ENCODE measurements at places on chromosomes 7 and 10.

DNA sequence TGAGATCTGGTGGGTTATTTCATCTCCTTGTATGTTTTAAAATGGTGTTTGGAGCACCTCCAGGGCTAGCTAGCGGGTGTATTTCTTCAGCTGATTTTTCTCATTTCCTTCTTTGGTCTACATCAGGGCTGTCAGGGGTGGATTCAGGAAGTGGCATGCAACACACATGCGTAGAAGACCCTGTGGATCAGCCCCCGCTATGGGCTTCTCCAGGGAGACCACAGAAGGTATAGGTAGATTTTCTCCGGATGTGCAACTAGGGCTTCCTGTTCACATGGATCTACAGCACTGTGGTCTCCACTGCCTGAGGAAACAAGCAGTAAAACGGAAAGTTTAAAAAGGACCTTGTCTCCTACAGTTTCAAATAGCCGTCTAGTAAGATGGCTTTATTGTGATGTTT, 10.4 kb downstream of the NUB1 start:
- no peak for DNase-seq

GRCh38 chr10:3277566-3277965, 105.0 kb upstream of the PITRM1 start:
- no peak for DNase-seq

DNA sequence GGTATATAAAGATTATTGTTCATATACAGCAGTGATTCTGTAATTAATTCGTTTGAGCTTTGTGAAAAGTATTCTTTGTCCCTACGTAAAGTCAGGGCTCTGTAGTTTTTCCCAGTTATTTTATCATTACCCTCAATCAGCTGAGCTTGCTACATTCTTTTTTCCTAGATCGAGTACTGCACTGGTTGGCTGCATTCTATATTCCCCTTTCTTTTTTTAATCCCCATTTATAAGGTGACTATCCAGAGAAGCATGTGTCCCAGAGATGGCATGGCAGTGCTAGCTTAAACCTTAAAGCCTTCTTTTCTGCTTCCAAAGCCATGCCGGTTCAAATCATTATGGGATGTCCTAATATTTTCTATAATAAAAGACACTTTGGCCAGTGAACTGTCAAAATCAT, 230.1 kb upstream of the CELF2 start:
- no peak for DNase-seq

- no peak for DNase-seq
Measured at GRCh38 chr7:133330085-133330484, 77.2 kb downstream of the EXOC4 start.

- no peak for DNase-seq
Measured at GRCh38 chr7:73963252-73963822, 64.6 kb upstream of the ELN start.

GRCh38 chr10:131854579-131855335, 46.1 kb upstream of the PPP2R2D start:
- DNase-seq = no peak

DNA sequence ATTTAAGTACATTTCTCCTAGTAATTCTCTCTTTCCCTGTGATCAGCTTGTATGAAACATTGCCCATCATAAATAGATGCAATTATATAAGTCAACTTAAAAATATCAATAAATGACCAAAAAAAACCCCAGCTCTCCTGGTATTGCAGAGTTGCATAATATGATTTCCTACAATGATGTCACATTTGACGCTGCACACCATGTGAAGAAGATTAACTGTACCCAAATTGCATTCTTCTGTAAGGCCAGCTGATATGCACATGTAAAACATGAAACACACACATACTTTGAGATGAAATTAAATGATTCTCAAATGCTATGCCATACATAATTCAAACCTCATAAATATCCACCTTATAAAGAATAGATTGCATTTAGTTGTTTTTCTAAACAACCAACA, 115.5 kb downstream of the AGMO start:
- DNase-seq = peak; percentile 27

- DNase-seq = no peak
Measured at GRCh38 chr10:110042181-110042580, 34.4 kb downstream of the ADD3 start.

GRCh38 chr7:117017017-117017451, 63.7 kb downstream of the ST7 start:
- DNase-seq = no peak

DNA sequence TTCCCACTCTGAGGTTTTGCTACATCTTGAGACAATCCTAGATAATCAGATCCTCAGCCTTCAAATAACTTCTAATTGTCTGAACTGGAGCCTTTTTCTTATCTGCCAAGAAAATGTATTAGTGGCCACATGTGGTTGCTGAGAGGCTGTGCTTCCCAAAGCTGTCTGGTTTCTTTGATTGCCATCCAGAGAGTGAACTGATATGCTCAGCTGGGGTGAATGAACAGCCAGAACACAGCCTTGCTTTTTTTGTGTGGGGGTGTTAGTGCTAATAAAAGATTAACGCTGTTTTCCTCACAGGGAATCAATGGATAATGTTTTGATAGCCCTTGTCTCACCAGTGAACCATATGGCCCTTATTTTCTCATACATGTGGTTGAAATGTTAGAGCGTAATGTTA, 66.9 kb downstream of the BBS9 start:
- DNase-seq = peak; percentile 19

- DNase-seq = no peak
Measured at GRCh38 chr10:93413252-93413689, 68.9 kb downstream of the MYOF start.

DNA sequence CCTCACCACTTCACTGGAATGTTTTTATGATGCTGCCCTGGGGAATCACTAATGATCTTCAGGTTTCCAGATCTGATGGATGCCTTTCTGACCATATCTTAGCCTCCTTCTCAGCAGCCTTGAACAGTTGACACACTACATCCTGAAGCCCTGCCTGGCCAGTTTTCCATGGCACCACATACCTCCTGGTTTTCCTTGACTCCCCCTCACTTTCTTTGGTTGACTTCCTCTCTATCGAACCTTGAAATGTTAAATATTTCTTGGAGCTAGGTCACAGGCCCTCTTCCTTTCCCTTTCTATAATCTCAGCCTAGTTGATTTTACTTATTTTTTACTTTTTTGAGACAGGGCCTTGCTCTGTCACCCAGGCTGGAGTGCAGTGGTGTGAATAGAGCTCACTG, 108.8 kb upstream of the CDK1 start:
- no peak for DNase-seq

DNA sequence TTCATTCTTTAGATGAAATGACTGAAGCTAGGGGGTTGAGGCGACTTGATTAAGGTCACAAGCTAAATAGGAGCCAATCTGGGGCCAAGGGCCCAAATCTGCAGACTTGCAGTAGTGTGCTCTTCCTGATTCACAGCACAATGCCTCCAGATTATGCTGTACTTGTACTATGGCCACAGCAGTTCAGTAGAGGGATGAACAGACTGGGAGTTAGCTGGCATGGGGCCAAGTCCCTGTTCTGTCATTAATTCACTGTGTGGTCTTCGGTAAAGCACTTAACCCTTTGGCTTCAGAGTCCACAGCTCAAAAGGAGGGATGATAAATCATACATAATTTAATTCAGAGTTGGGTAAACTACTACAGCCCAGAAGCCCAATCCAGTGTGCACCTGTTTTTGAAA, 196.8 kb downstream of the XPNPEP1 start:
- DNase-seq = peak; percentile 17

- DNase-seq = no peak
Measured at GRCh38 chr7:96968981-96969380, 36.4 kb upstream of the DLX6 start.

- no peak for DNase-seq
Measured at GRCh38 chr10:91519899-91520514, 109.9 kb downstream of the HECTD2 start.

GRCh38 chr10:13445656-13446400, 83.0 kb downstream of the BEND7 start:
- no peak for DNase-seq

GRCh38 chr10:103759100-103759781, 96.1 kb downstream of the SH3PXD2A start:
- no peak for DNase-seq

DNA sequence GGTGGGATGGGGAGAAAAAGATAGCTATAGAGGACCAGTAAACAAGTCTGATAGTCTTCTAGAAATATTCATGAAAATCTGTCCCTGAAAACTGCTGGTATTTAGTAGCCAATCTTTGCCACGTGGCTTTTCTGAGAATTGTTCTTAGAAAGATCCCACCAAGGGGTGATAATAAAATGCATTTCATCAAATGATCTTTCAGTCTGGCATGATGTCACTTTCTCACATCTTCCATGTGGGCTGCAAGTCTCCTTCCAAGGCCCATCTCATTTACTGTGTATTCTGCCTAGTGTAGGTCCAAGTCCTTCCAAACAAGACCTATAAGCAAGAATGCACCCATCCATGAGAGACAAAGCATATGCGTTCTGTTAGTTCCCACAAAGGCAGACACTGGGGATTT, 226.0 kb downstream of the CHCHD3 start:
- DNase-seq = no peak

GRCh38 chr7:29900745-29901144, 88.9 kb downstream of the SCRN1 start:
- DNase-seq = no peak

DNA sequence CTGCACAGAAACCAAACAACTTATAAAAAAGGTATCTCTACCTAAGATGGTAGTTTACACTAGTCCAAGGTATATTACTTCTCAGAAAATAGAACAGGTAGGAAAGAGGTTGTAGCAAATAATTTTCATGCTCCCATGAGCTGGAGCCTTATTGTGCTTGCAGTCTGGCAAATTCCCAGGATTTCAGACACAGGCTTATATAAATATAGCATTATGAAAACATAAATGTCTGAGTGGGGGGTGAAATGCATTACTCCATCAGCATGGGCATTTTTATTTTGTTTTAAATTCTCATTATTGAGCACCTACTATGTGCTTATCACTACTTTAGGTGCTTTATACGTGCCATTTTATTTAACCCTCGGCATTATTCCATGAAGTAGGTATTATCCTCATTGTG, 83.0 kb upstream of the PHYHIPL start:
- DNase-seq = no peak

DNA sequence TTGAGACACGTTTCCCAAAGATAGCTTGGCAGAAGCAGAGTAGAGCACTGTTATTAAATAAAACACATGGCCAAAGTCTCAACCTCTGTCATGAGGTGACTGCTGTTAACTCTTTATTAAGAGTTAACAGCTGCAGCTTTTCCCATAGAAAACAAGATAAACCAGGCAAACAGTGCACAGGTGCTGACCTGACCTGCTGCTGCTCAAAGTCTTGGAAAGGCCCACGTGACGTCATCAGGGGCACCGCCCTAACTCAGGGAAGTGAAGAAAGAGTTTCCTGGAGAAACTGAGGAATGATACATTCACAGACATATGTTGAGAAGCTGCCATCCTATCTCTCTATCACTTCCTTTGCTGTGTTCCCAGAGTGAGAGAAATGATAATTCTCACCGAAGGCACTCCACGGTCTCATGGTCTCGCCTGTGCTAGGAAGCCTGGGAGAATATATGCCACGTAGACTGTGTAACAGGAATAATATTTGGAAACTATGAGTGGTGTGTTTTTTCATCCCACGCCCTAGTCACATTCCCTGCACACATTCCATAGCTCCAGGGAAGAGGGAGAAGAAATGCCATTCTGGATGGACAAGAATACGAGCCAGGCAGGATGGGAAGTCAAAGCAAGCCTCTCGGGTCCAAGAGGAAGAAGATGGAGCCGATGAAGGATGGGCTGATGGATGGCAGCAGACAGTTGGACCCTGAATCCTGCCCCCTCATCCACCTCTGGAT, 146.2 kb upstream of the NFE2L3 start:
- no peak for DNase-seq

DNA sequence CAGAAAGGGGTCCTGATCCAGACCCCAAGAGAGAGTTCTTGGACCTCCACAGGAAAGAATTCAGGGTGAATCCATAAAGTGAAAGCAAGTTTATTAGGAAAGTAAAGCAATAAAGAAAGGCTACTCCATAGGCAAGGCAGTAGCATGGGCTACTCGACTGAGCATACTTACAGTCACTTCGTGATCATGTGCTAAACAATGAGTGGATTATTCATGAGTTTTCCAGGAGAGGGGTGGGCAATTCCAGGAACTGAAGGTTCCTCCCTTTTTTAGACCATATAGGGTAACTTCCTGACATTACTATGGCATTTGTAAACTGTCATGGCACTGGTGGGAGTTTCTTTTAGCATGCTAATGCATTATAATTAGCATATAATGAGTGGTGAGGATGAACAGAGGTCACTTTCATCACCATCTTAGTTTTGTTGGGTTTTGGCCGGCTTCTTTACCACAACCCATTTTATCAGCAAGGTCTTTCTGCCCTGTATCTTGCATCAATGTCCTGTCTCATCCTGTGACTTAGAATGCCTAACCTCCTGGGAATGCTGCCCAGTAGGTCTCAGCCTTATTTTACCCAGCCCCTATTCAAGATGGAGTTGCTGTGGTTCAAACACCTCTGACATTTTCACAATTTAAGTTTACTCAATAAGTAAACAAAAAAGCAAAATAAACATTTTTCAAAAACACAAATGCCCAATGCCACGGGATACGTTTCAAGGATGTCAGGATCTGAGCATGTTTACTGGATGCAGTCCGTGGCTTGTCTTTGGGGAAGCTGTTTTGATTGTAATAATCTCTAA, 37.0 kb downstream of the ALOX5 start:
- no peak for DNase-seq

DNA sequence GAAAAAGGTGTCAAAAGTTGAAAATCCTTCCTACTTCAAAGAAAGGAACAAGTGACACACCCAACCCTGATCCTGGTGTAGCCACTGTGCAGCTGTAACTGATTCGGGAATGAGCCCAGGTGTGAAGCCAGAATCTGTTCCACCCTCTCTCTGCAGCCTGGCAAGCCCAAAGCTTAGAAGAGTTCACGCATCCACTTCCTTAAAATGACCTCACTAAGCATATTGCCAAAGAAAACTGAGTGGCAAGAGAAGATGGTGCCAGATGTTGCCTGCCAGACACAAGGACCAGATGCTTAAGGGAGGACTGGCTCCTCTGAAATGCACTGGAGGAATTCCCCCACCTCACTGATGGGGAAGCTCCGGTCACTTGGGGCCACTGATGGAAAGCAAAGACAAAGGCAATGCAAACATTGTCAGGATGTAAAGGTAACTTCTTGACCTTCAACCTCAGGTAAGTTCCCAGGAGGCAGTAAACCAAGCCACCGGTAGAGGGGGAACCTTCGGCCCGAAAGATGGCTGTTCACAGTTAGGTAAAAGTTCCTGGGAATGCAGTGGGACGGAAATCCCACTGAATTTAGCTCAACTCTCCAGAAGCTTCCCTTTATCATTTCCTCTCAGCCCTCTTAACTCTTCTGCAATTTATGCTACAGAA, 554.9 kb downstream of the KCNMA1 start:
- no peak for DNase-seq

GRCh38 chr10:63675171-63675570, 154.0 kb downstream of the REEP3 start:
- no peak for DNase-seq

DNA sequence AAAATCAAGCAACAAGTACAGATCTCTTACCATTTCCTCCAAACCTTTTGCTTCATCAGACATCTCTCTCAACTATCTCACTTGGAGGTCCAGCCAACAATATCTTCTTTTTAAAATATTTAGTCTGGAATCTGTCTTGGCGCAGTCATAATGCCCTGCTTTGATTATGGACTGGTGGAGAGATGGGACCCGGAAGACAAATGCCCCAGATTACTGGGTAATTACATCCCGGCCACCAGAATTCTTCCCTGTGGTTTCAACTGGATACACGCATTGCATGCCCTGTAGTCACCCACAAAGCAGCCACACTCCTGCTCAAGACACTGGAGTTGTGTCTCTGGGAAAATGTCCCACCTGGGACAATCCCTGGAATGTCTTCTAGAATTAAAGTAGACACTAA, 65.5 kb downstream of the BPGM start:
- no peak for DNase-seq

GRCh38 chr10:77504196-77504872, 133.3 kb downstream of the KCNMA1 start:
- no peak for DNase-seq
